ENCODE measurements at places on chromosomes 7 and 10. TPM values are rescaled to one million over a fixed set of nuclear protein-coding genes. Genes with fewer than 3 reads are reported as not detected.

Gene BICC1
- 20.5 TPM for total RNA-seq

Gene SOSTDC1
- not detected for total RNA-seq

Gene WIPF3
- total RNA-seq = 0.62 TPM

Gene WNT8B
- not detected for total RNA-seq

Gene OPN1SW
- not detected for total RNA-seq

Data from A549 treated with ZK216348 at 1 μM for 4 hours (cell line).